Stomach (tissue), 19 donors: ENCODE measurements at places on chromosomes 13 and 19. TPM values are rescaled to one million over a fixed set of nuclear protein-coding genes. Genes with fewer than 3 reads are reported as not detected.

Gene PABPC3
- 0.29 TPM for total RNA-seq

GRCh38 chr13:50149214-50149613 lies 134.0 kb downstream of the KCNRG start:
- DNase-seq = no peak

DNA sequence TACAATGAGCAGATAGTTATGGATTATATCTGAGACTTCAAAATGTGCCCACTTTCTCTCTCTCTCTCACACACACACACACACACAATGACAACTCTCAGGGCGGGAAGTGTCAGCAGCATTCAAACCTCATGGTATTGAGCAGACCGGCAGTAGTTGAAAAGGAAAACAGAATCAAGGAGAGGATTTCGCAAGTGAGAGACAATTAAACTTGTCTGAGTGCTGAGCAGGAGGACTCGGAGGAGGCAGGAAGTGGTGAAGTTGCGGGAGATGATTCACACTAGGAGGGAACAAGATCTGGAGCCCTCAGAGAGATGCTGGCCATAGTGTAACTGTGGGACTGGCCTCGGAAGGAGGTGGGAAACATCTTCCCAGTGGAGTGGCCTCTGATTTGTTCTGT lies 353.1 kb downstream of the EFNB2 start:
- DNase-seq = no peak

GRCh38 chr19:44925114-44925891 lies 10.9 kb downstream of the APOC1 start:
- DNase-seq = peak; percentile 52
